ENCODE measurements at places on chromosomes 1 and 21.
A peak's percentile ranks its signal among the peaks of the same experiment; 100 is the strongest.

GRCh38 chr1:23100074-23100748, 68.4 kb downstream of the LUZP1 start:
- DNase-seq, result no peak

- no peak for DNase-seq
These were observed 843 bp downstream of the DIP2A start for GRCh38 chr21:46459356-46460112.

- DNase-seq, result peak; percentile 0
These were observed 31.1 kb upstream of the MTF1 start for GRCh38 chr1:37890378-37891014.

- DNase-seq, result no peak
These were observed 445.0 kb downstream of the SETD4 start for GRCh38 chr21:35615325-35615724.

DNA sequence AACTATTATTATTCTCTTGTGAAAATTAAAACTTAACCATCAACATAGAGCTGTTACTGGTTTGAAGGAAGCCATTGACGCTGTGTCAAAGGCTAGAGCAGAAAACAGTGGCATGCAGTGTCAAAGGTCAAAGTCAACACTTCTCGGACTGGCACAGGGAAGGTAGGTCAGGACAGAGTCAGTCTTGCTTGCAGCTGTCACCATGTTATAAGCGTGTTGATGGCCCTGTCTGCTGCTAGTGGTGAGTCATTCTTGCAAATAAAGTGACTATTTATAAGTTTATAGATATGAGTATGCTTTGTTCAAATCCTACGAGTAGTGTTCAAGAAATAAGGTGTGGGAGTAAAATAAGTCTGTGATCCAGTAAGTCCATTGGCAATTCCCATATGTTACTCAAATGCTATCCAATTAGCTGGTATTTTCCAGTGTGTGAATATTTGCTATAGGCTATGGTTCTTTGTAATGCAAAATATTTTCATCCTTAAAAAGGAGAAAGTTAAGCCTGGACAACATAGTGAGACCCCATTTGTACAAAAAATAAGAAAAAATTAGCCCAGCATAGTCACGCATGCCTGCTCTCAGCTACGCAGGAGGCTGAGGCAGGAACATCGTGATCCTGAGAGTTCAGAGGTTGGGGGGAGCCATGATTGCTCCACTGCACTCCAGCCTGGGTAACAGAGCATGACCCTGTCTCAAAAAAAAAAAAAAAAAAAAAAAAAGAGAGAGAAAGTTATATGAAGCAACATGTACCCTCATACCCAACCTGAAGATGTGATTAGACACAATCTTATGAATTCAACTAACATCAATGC, 26.3 kb upstream of the TINAGL1 start:
- DNase-seq, result no peak

- no peak for DNase-seq
These were observed 14.4 kb upstream of the THEM5 start for GRCh38 chr1:151867765-151868411.

GRCh38 chr1:7570311-7570710, 200.8 kb upstream of the VAMP3 start:
- no peak for DNase-seq

DNA sequence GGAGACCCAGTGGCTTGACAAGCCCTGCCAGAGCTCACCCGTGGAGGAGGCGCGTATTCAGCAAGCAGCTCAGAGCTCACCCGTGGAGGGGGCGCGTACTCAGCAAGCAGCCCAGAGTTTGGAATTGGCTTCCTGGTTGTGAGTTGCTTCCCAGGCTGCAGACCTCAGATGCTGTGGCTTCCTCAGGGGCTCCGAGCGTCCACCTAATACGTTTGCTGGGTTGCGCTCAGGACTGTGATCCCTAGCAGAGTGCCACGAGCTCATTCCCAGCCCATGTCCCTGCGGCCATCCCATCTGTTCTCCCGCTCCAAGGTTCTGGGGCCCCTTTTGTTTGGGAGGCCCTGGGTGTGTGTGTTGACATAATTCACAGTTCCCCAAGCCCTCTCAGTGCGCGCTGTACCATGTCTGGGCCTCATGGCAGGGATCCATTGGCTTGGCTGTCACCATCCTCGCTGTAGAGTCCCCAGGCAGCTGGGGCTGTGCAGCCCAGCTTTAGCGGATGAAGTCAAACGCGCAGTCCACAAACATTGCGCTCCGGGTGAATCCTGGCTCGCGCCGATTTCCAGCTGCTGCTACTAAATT, 3.6 kb downstream of the AJAP1 start:
- DNase-seq, result no peak
